ENCODE measurements at places on chromosomes 4 and X.

GRCh38 chr4:52743444-52744019 lies 7.7 kb downstream of the ERVMER34-1 start:
- no peak for DNase-seq

DNA sequence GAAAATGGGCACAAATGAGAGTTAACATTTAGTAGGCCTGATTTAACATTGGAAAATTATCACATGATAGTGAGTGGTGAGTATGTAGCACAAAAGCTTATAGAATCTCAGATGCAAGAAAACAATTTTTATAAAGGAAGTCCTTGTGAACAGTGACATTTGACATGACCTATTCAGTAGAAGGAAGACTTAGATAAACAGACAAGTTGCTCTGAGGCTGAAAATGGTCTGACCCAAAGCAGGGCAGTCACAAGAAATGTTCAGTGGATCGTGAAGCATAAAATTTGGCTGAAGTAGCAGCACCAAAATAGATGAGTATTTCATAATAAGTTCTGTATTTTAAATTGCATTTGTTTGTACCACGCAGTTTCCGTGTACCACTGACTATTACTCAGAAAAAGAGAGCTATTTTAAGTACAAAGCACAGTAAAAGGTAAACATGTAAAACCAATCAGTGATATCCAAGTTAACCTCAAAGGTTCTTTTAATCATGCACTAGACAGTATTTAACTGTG lies 605.7 kb upstream of the PABPC4L start:
- no peak for DNase-seq

- DNase-seq, result no peak
Observed at GRCh38 chr4:169416997-169417396, 146.2 kb upstream of the SH3RF1 start.

- DNase-seq, result no peak
Observed at GRCh38 chr4:100722866-100723459, 205.1 kb upstream of the EMCN start.
